CD4-positive, alpha-beta T cell (primary cell): ENCODE measurements at places on chromosomes 7 and 10.

DNA sequence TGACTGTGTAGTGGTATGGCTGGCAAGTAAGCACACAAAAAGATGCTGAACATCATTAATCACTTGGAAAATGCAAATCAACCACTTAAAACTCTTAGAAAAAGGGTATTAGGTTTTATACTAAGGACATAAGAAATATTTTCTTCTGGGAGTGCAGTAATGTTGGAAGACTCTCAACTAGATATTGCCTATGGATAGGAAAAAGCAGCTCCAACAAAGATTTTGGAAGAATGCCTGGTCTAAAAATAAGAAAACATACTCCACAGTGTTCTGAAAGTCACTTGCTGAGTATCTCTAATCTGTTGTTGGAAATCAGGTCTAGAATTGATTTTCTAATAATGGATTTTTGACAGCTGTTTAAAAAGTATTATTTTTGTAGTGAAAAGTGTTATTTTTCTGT is 50.8 kb upstream of the PHYHIPL start:
- no peak for DNase-seq

GRCh38 chr10:34125702-34126101 is 689.4 kb downstream of the PARD3 start:
- DNase-seq, result no peak

DNA sequence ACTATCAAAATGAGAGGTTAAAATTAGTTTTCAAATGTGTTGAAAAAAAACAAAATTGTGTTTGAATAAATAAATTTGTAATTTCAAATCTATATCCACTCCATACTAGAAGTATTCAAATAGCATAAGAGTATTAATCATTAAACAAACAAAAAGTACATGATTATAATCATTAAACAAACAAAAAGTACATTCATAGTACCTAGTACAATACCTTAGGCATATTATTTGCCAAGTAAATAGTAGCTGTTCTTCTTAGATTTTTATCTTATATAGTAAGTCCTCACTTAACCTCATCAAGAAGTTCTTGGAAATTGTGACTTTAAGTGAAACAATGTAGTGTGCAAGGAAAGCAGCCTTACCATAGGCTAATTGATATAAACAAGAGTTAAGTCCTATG is 349.3 kb upstream of the VWC2 start:
- no peak for DNase-seq

GRCh38 chr10:60798031-60798430 is 19.8 kb downstream of the CDK1 start:
- DNase-seq, result no peak

DNA sequence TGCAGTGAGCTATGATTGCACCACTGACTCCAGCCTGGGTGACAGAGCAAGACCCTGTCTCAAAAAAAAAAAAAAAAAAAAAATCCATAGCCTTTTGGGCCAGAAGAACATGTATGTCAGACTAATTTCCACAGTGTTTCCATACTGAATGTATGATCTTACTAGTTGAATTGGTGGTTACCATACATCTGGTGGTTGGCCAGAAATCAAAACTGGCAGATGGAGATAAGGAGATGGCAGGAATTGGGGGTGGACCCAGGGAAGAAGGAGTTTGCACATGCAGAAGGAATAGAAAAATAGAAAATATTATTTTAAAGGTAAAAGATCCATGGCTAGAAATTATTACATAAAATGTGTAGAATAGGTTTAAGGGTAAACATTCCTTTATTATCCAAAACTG is 3.7 kb upstream of the ATOH7 start:
- no peak for DNase-seq

GRCh38 chr7:37758501-37759045 is 75.0 kb downstream of the GPR141 start:
- DNase-seq, result no peak

DNA sequence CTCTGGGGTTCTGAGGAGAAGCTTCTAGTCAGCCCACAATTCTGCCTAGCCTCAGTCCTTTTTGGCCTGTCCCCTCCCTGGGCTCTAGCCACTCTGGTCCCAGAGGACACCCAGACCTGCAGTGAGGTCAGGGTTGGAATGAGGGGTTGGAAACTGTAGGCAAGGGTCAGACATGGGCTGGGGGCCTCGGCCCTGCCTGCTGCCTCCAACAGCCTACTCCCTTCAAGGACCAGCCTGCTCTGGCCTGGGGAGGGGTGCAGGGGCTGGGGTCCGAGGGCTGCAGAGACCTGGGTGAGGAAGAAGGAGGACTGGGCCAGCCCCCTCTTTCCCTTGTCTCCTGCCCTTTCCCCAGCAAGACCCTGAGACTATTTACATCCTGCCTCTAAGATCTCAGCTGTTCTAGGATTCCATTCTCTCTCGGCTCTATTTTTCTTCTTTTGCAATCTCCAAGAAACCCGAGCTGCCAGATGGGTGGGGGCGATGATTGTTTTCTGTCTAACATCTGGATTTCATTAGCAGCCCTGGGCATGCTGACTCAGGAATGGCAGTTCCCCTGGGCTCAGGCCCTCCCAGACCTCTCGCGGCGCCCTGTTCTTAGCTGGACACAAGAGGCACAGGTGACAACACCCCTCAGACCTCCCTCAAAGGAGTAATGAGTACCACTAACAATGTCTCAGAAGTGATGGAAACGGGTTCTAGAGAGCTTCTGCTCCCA is 23.1 kb downstream of the ZCCHC24 start:
- DNase-seq, result no peak

GRCh38 chr7:100546926-100547800 is 8.2 kb downstream of the AGFG2 start:
- no peak for DNase-seq

DNA sequence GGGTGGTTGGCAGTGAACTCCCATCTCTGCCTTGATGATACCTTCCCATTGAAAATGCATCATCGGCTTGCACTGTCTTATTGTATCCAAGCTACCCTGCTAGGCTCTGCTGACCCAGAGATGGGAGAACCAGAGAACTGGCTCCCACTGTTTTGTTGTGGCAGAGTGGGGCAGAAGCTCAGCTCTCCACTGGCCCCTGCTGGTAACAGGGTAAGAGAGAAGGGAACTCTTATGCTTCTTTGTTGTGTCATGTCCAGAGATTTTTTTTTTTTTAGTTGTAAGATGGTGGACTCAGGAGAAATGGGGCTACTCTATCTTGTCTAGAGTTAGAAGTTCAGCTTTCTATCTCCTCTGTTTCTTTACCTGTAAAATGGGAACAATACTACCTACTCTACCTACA is 100.5 kb upstream of the SDK1 start:
- DNase-seq, result peak; percentile 19

DNA sequence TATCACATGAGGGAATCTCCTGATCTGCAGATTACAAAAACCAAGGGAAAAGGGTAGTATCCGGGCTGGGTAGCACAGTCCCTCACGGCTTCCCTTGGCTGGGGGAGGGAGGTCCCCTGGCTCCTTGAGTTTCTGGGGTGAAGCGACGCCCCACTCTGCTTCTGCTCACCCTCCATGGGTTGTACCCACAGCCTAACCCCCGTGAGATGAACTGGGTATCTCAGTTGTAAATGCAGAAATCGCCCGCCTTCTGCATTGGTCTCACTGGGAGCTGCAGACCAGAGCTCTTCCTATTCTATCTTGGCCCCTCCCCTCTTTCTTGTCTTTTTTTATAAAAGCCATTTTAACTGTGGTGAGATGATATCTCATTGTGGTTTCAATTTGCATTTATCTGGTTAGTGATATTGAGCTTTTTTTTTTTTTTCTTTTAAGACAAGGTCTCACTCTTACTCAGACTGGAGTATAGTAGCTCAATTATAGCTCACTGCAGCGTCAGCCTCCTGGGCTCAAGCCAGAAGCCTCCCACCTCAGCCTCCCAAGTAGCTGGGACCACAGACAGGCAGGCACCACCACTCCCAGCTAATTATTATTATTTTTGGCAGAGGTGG is 87.8 kb downstream of the ABCC2 start:
- peak; percentile 9 for DNase-seq

- DNase-seq, result no peak
These were observed 13.2 kb downstream of the CPSF4 start for GRCh38 chr7:99451936-99452335.
